Right forelimb (tissue), 1 donor: ENCODE measurements at places on chromosomes 2 and 18.
A peak's percentile ranks its signal among the peaks of the same experiment; 100 is the strongest.

GRCh38 chr2:241673797-241674725 lies 12.6 kb downstream of the DTYMK start:
- DNase-seq, result no peak

DNA sequence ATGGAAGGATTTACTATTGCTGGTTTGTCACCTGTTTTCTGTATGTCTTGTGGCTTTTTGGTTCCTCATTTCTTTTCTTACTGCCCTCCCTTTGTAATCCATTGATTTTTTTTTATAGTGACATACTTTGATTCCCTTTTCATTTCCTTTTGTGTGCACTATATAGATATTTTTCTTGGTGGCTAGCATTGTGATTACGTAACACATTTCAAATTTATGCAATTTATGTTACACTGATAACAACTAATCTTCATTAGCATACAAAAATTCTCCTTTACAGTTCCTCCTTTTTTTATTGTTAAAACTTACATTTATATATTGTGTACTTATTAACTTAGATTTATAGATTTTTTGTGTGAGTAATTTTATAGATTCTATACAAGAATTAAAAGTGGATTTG lies 80.6 kb downstream of the OTX1 start:
- DNase-seq, result no peak

GRCh38 chr2:142796161-142796560 lies 81.3 kb upstream of the KYNU start:
- no peak for DNase-seq

DNA sequence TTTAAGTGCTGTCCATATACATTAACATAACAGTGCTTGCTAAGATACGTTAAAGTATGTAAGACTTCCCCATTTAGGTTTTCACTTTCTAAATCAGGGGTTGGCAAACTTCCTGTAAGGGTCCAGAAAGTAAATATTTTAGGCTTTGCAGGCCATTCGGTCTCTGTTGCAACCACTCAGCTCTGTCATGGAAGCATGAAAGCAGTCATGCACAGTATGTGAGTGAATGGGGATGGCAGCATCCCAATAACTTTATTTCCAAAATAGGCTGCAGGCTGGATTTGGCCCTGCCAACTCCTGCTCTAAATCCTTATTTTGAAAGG lies 128.7 kb downstream of the PLA2R1 start:
- DNase-seq, result no peak

DNA sequence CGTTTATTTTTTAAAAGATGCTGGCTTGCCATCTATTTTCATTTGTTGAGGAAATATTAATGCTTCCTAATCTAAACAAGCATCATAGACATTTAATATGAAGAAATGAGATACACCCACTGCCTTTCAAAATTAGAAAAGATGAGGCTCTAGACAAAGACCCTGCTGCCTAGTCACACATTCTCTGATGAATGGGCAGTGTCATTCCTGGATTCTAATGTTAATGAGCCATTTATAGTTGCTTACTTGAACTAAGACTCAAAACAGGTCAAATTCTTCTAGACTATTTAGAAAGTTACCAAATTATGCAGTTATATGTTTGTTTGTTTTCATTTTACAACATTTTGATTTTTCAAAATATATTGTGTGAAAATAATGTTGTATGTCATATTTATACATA lies 237.6 kb downstream of the CDH7 start:
- no peak for DNase-seq

DNA sequence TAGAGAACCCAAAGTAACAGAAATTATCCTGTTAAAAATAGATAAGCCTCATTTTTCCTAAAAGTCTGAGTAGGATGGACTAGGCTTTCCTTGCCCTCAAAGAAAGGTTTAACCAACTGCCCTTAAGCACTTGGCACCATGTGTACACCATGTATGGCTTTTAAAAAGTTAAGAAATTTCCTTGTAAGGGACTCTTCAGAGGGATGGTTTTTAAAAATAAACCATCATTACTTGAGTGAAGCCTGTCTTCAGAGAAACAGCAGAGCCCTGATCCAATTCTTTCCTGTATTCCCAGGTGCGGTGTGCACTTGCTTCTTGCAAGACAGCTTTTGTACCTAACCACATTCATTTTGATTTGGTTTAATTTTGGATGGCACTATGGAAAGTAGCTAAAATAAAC lies 1.1 kb upstream of the NEMP2 start:
- no peak for DNase-seq

GRCh38 chr2:151252646-151253045 lies 9.0 kb downstream of the RBM43 start:
- DNase-seq, result no peak

GRCh38 chr2:887639-888038 lies 63.0 kb upstream of the SNTG2 start:
- DNase-seq, result no peak

DNA sequence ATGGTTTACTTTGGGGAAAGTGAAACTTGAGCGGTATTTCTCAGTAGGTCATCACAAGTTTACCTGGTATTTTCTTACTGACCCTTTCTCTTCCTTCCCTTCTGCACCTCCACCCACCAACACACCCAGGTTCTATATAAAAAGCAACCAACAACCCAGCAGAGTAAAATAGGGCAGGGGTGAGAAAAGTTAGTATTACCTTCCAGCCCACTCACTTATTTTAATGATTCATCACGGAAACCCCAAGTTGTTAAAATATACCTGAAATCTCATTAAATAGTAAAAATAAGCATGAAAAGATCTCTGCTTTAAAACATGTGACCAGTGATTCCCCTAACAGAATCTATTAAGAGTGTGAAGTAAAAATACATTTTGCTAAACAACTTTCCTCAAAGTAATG lies 306.1 kb downstream of the ZEB2 start:
- no peak for DNase-seq

- DNase-seq, result no peak
Observed at GRCh38 chr18:38575648-38576047, 1010.0 kb upstream of the CELF4 start.

DNA sequence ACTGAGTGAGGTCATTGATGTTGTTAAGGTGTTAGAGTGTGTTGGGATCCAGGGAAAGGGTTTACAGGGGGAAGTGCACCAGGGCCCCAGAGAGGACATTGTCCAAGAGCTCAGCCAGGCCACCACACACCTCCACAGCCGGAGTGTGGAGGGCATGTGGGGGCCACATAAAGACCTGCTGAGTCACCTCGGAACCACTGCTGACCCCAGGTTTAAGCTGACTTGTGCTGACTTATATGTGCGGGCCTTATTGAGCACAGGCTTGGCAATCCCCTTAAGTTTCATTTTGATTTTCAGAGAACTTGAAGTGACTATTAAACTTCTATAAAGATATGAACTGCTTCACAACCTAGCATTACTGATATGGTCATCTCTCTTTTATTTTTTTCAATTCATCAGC lies 166.2 kb upstream of the MAP3K20 start:
- DNase-seq, result no peak

DNA sequence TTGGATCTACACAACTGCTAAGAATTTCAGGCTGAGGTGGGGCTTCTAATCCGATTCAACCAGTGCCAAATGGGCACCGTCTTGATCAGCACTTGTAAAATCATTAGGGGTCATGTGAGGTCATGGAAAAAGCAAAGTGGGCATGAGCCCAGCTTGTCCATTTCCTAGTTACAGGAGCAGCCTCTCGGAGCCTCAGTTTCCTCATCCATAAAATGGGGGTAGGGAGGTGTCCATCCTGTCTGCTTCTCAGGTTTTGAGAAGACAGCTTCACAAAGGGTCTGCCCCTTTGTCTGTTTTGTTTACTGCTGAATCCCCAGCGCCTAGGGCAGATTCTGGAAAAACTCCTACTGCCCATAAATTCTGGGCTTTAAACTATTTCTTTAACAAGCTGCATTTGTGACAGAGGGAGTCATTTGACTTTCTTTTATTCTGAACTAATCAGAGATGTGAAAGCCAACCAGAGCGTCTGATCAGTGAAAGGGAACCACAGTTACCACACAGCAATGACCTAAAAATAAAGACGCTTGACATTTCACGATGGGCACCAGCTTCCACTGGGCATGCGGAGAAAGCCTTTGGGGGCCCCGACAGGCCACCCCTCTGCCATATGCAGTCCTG lies 38.9 kb downstream of the DNMT3A start:
- DNase-seq, result no peak

DNA sequence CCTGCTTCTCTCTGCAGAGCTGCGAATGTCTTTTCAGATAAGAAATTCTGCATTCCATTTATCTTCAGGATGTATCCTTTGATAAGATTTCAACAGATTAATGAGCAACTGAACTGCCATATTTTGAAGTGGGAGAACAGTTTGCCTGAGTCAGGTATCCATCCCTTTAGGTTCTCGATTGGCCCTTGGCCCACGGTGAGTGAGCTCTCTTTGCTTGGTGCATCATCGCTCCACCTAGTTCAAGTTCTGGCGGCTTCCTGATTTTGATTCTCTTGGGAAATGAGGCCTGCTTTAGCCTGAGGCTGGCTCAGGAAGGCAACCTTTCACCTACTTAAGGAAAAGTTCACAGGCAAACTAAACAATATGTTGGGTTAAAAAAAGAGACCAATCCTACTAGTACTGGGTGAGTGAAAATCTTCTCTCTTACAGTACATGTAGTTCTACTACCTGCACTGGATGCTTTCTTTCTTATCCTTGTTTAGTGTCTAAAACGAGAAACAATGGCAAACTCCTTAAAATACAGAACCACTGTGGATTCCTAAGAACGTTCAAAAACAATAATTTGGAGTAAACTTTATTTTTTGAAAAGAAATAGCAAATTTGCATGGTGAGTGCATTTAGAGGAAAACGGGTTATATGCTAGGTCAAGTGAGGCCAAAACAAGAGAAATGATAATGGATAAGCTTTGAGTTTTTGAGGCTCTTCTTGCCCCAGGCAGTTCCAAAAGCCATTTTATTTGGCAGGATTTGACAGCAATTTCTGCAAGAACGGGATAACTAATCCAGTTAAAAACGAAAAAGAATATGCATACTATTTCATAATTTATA lies 837 bp upstream of the ACSL3 start:
- no peak for DNase-seq

DNA sequence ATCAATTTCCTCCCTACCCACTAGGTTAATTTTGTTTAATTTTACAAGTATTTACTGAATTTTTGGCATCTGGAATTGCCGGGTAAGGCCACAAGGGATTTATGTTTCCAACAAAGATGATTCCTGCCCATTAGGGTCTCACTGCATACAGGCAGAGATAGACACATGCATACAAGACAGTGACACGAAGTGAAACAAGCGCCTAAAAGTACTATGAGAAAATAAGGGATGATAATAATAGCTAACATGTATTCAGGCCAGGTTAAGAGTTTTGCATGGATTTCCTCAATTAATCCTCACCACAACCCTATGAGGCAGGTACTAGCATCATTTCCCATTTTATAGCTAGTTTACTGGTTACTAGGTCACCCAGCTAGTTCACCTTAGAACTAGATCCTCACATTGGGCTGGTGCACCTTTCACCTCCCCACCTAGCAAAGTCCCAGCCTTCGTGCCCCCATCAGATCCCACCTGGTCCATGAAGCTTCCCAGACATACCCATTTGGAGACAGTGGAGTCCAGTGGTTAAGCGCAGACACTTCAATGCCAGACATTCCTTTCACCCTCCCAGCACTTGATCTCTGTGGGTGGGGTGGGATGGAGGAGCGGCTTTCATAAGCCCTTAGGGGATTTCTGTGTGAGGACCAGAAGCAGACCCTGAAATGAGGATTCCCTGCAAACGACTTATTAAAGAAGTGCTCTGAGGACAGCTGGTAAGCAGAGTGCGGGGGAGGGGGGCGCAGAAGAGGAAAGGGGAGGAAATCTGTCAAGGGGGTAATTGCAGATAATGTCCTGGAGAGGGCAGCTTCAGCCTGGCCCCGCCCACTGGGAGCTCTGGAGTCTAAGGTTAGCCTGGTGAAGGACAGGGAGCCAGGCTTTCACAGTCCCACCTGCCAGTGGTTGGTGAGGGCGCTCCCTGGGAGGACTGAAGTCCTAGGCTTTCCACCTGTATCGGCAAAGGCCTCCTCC lies 5.8 kb upstream of the DGUOK start:
- DNase-seq, result no peak

DNA sequence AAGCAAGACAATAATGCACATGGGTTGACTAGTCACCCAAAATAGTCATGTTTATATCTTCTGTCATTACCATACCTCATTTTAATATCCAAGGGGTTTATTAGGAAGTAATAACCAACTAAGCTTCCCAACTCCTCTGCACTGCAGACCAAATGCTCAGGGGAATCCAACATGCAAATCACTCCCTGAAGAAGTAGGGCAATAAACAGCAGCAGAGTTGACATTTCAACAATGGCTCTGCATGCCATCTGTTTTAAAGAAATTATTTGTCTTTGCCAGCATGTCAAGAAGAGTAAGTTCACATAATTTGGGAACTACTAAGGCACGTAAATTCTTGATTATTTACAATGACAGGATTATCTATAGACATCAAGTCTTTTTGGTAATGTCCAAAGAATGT lies 84.4 kb upstream of the LYPD1 start:
- DNase-seq, result no peak

- no peak for DNase-seq
Observed at GRCh38 chr18:31248783-31249521, 69.0 kb upstream of the DSG1 start.

DNA sequence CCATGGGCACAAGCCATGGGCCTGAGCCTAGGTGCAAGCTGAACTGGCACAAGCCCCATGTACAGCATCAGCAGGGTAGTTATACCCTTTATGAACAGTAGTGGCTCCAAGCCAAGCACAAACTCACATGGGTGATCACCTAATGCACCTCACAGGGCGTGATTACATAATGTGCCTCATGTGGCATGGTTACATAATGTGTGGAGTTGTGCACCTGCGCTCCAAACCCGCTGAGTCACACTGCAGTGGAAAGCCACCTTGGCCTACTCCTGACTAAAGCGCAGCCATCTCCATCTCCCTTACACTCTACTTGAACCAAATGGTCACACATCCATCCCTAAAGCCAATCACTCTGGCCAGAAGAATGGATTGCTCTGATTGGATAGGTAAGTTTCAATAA lies 279.7 kb downstream of the MBD2 start:
- DNase-seq, result no peak

- DNase-seq, result peak; percentile 76
Observed at GRCh38 chr2:156331572-156332283, 793 bp downstream of the NR4A2 start.

DNA sequence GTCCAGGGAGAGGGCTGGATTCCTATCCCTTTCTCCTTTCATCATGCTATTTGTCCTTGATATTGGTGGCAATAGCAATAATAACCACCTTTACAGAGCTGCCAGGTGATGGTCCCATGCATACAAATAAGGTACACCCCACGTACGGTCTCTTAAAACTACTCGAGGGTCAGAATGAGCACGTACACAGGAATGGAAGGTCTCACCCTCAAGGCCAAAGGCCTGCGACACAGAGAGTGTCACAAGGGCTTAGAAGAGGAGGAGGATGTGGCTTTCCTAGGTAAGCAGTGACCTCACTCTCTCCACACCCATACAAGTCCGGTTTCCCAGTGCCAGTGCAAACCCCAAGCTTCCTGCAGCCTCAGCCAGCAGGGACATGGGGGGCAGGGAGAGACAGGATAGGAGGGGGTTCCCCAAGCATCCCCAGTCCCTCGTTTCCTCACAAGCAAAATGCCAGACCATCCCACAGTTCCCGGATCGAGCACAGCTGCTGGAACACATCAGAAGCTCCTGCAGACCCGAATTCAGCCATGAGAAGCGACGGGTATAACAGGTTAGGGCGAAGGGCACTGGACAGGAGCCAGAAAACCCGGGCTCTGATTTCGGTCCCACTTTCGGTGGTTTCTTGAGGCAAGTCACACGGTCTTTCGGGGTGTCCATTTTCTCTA lies 49.2 kb downstream of the PLB1 start:
- DNase-seq, result no peak

- peak; percentile 91 for DNase-seq
Observed at GRCh38 chr2:37324786-37325624, at the start of gene PRKD3. TSS of gene PRKD3 (minus strand) at chr2:37324833. CDS start at chr2:37316524, 8,309 bp downstream.
